Stimulated activated CD8-positive, alpha-beta memory T cell treated with anti-CD3 and anti-CD28 coated beads, Interleukin-4, amount 100 ng/mL, for 48 hours (primary cell): ENCODE measurements at places on chromosomes 7 and 10.

DNA sequence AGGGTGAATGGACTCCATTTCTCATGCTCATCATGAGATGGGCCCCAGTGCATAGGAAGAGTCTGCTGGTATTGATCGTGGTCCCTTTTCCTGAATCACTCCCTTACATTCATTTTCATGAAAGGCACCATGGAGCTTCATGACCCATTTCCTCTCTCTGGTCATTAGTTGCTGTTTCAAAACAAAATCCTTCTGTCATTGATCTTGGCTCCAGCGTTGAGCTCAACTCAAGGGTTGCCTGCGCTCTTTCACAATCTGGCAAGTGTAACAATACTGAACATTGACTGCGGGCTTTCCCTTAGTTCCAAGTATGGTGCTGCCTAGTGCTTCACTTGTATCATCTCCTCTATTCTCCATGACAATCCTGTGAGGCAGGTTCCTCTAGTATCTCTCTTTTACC lies 197.6 kb downstream of the TMEM178B start:
- no peak for DNase-seq

DNA sequence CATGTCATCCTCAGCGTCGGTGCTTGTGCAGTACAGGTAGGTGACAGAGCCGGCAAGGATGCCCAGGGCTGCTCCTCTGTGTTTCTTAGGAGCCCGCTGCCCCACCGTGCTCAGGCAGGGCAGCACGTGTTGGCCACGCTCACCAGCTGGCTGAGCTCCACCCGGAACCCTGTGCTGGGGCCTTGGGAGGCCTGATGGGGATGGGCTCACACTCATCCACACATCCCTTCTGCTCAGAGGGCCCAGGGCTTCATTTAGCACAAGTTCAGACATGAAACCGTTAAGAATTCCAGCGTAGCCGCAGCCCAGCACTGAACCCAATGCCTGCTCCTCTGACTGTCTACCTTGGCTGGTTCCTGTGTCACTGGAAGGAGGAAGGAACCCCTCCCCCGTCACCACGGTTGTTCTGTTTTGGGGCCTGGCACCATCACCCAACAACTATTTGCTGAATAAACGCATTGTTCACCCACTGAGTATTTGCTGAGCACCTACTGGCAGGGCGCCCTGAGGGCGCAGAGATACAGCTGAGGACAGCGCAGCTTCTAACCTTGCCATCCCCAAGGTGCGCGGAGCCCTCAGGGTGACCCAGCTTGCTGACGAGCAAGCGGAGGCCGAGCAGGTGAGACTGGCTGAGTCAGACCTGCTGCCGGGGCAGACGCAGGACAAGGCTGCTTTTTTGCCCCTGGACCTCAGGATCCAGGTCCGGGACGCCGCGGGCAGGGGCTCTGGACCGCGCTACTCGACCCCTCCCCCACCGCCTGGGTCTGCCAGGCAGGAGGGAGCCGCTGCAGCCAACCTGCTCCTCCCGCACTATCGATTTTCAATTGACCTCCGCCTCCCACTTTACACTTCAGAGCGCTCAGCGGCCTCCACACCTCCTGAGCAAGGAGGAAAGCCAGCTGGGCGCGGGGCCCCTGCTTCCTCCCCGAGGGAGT lies 50.6 kb upstream of the RET start:
- DNase-seq = no peak

- DNase-seq = no peak
Measured at GRCh38 chr7:2523941-2524807, 4.6 kb downstream of the LFNG start.

- DNase-seq = no peak
Measured at GRCh38 chr7:158268816-158269535, 318.6 kb downstream of the PTPRN2 start.

DNA sequence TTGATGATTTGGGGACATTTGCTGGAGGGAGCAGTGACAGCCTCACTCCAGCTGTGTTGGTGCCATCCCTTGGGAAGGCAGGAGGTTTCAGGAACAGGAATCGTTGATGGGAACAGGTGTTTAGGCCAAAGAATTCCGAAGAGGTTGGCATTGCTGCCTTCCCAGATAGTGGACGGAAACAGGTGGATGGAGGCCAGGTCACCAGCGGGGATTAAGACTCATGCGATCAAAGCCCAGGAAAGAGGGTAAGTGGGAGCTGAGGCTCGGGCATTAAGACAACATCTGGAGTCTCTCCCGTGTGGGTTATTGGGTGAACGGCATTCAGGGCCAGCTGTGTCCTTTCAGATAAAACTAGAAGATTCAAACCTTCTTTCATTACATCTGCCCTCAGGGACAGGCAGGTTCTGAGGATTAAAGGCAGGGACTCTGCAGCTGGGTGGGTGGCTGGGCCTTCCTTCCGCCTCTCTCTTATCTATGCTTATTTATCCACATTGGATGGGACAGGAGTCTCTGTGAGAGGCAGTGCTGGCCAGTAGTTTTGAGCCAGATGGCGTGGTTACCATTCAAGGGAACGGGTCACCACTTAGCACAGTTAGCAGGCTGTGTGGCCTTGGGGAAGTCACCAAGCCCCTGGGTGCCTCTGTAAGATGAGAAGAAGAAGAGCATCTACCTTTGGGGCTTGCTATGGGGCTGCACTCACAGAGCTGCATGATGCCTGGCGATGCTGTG lies 67.6 kb downstream of the INSIG1 start:
- DNase-seq = no peak

DNA sequence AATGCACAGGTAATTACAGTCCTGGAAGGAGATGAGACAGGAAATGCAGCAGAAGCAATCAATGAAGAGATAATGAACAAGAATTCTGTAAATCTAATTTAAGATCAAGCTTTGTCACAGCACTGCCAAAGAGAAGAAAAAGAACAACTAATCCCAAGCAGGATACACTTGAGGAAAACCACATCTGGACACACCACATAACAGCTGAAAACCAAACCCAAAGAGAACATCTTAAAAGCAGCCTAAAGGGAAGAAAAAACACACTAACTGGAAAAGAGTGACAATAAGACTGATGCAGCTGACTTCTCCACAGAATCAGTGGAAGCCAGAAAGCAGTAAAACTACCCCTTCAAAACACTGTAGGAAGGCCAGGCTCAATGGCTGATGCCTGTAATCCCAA lies 10.2 kb downstream of the CYTH3 start:
- no peak for DNase-seq

DNA sequence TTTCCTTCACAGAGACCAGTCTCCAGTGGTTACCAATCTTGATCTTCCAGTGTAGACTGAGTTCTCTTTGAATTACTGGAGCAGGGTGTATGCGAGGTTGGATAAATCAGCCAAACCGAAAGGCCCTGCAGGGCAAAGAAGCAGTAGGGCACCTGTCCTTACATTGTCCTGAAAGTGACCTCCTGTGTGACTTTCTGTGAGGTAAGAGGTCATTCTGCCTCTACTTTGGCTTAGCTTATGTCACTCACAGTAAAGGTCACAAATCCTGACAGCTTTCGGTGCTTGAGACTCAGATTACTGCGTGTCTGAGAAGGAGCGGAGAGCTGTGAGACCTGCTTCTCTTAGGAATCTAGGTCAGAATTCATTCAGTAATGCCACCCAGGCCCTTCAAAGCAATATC lies 252.7 kb upstream of the ETV1 start:
- DNase-seq = no peak

DNA sequence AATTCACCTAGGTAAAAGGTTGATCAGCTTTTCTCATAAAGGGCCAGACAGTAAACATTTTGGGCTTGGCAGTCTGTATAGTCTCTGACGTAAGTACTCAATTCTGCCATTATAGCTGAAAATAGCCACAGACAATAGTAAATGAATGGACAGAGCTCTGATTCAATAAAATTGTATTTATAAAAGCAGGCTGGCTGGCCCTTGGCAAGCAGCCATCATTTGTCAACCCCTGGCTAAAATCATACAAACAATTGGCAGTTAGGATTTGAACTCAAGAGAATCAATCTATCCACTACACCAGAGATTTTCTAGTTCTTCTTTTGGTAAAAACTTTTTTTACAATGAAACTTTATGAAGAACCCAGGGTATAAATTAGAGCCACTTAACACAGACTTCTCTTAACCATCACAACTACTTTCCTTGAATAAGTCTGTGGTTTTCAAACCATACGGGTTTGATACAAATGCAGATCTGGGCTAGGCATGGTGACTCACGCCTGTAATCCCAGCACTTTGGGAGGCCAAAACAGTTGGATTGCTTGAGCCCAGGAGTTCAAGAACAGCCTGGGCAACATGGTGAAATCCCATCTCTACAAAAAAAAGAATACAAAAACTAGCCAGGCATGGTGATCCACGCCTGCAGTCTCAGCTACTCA lies 124.5 kb downstream of the SLC16A9 start:
- DNase-seq = no peak

DNA sequence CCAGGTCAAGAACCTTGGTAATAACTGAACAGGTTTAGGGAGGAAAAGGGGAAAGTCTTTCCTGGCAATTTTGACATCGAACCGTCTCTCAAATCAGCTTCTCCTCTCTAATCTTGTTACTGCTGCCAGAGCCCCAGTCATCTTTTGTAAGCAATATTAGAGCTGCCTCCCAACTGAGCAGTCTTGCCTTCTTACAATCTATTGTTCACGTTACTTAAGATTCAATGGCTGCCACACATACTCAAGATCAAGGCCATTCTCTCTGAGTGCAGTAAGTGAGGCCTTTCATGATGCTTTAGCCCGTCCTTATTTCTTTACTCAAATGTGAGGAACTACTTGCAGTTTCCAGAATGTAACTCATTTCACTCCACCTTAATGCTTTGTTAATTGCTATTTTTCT lies 12.4 kb downstream of the NET1 start:
- no peak for DNase-seq

GRCh38 chr10:104233817-104234216 lies 1.7 kb upstream of the CFAP43 start:
- no peak for DNase-seq

DNA sequence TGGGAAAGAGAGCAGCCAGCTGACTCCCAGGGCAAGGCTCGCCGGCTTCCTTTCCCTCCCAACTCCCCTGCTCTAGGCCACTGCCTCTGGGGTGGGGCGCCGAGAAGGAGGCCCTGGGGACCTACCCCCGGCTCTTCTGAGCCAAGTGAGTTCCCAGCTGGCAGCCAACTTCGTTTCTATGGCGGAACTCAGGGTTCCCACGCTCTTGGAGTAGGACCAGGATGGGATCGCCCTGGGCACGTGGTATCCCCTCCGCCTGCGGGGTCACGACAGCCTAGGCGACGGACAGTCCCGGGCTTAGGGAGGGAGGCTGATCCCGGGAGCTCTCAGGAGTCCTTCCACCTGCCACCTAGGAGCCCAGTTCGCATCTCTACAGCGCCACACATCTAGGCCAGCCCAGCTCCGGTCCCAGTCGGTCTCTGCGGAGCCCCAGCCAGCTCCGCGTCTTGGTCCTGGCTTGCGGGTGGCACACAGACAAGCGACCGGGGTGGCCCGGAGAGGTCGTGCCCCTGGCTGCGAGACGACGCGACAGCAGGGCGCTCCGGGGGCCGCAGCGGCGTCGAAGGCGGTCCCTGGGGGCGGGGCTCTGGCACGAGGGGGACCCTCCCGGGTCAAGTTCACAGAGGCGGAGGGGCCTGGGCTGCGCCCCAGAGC lies 20.5 kb upstream of the GATA3 start:
- peak; percentile 35 for DNase-seq

GRCh38 chr7:3440509-3440908 lies 139.5 kb downstream of the SDK1 start:
- no peak for DNase-seq

GRCh38 chr10:72278668-72279393 lies 5.1 kb downstream of the DDIT4 start:
- DNase-seq = no peak

DNA sequence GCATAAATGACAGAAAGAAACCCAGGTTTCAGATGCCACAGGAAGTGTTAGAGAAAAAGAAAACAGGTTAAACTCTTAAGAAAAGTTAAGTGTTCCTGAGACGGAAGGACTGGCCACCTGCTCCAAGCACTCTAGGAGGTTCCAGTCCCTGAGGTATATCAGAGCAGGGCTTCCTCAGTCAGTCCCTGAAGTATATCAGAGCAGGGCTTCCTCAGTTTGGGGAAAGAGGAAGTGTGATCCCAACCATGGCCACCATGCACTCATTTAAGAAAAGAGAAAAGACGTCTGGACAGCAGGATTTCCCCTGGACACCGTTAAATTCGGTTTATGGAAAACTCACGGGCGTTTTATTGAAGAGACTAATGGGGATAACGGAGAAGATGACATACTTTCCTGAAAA lies 133.4 kb upstream of the PFKP start:
- no peak for DNase-seq

DNA sequence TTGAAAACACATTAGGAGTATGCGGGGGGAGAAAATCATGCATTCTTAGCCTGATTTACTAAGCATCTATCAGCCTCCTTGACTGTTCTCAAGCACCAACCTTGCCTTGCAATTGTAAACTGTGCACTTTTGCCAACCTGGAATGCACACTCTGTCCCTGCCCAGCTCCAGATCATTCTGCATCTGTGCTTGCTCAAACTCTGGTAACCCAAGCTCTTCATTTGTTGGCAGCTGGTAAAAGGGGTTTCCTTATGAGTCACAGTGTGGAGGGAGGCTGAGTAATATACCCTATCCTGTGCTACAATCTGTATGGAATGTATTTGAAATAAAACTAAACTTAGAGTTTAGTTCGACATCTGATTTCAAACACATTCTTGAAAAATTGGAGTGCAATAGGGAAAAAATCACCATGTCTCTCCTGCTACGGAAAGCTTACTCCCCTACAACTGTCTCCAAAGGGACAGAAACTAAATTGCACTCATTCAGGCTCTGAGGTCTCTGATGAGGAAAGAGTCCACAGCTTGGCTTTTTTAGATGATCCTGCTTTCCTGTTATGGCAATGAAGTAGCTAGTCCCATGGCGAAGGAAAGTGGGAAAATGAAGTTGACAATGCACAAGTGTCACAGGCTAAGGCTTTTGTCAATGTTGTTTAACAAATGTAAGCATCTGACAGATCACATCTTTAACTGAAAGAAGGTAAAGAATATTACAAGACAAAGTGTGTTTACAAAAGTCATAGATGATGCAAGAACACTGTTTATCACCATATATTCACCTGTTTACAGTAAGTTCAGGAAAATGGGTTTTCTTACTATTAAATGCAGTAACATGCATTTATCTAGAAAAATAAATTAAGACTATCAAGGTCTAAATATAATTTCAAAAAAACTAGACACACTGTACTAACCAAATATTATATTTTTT lies 61.9 kb downstream of the TES start:
- no peak for DNase-seq
